ELF-1 (cell line): ENCODE measurements at places on chromosomes 1 and 21.

DNA sequence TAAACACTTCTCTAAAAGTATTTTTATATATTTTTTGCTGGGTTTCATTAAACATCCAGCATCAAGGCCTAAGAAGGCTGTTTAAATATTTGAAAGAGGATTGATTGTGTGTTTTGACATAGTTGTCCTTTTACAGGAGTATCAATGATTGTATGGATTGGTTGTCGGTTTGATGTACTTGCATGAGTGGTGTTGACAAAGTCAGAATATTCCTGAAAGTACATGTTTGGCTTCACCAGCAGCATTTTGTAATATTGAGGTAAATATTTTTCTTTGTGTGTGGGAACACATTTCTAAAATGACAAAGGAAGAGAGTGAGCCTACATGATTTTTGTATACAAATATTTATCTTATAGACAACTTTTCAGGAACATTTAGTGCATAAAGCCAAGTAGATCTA lies 269.7 kb downstream of the PTBP2 start:
- no peak for DNase-seq

DNA sequence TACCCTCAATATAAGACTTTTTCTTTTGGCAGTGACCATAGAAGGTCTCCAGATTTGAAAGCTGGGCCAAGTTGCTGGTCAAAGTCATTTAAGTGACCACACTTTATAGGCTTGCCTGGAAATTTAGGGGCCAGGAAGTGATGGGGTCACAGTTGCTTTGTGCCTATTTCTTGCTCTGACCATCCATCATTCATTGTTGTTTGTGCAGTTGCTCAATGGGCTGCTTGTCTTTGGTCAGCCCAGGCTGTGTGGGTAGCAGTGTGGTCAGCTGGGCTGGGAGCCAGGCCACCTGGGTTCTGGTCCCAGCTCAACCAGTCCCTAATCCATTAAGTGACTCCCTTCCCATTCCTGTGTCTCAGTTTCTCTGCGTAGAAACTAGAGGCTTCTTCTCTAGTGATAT lies 2.1 kb upstream of the OTUD7B start:
- no peak for DNase-seq

DNA sequence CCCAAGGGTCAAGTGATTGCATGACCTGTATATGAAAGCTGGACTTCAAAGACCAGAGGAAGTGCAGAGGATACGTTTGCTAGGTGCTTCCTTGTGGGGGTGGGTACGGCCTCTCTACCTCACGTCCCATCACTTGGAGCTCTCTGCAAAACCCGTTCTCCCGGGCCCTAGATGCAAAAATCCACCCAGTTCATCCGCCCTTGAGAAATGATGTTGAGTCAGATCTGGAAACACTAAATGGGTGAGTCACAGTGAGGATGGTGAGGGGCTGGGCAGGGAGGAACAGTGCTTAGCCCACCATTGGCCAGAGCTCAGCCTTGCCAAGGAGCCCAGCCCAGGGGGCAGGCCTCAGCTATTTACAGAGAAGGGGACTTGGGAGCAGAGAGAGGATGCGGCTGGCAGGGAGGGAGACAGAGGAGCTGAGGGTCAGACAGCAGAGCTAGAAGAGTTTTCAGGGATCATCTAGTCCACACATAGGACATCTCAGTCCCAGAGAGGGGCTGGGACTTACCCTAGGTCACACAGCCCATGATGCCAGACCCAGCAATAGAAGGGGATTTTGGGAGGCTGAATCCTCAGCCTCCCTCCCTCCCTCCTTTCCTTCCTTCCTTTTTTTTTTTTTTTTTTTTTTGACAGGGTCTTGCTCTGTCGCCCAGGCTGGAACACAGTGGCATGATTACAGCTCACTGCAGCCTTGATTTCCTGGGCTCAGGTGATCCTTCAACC lies 14.6 kb downstream of the ARHGEF10L start:
- no peak for DNase-seq

DNA sequence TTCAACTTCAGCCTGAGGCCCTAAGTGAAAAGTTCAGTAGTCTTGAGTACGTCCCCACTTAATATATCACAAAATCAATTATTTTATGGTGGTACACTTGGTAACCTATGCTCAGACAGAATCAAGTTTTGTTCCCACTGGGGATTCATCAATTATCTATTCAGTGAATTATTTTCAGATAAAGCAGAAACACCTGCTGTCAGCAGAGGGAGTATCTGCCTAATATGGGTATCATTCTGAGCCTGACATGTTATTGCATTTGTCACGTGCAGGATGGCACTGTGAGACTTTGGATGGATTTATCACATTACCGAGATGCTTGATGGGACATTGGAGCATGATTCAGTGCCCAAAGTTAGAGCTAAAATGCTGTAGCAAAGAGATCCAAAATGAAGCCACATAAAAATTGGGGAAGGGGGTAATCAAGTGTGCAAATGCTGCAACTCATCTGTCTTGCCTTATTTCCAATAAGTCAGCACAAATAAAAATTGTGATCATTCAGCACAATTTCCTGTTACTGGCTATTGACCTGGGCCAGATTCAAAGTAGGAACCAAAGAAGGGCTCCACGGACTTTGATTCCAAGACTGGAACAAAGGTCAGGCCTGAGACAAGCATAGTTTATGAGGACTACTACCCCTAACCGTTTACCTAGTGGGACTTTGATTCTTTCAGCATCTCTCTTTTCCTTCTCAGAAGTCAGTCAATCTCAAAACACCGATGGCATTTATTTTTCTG lies 657.6 kb downstream of the LMO4 start:
- DNase-seq: no peak

DNA sequence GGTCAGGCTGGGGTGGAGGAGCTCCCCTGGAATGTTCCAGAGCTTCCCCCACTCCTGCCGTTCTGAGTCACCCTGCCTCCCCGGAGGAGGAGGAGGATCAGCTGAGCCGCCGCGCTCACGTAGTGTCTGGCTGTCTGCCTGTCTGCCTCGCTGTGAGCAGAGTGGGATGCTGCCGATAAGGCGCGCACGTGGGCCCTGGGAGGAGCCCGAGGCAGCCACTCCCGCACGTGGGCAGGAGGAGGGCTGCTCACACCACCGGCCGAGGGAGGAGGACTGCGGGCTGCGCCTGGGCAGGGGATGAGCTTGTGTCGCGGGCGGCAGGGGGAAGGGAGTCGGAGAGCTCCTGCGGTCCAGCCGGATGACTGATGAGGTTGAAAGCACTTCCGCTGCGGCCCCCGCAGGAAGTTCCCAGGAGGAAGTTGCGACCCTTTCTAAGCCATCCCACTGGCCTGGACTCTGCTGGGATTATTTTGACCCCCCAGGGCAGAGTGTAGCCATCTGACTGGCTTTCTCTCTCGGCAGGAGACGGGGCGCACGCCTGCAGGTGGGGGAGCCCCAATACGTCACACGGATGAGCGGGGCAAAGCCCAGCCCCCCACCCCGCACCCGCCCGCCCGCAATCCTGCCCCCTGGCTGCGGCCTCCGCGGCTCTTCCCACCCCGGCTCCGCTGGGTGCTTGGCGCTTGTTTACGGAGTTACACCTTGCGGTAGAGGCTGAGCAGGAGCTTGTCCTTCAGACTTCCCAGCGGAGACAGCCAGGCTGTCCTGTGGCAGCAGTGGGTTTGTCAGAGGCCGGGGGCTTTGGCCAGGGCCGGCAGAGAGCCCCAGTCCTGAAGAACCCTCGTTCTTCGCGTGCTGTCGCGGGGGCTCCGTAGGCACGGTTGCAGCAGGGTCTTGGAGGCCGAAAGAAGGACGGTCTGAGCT lies 9.8 kb downstream of the PDXK start:
- peak; percentile 92 for DNase-seq

DNA sequence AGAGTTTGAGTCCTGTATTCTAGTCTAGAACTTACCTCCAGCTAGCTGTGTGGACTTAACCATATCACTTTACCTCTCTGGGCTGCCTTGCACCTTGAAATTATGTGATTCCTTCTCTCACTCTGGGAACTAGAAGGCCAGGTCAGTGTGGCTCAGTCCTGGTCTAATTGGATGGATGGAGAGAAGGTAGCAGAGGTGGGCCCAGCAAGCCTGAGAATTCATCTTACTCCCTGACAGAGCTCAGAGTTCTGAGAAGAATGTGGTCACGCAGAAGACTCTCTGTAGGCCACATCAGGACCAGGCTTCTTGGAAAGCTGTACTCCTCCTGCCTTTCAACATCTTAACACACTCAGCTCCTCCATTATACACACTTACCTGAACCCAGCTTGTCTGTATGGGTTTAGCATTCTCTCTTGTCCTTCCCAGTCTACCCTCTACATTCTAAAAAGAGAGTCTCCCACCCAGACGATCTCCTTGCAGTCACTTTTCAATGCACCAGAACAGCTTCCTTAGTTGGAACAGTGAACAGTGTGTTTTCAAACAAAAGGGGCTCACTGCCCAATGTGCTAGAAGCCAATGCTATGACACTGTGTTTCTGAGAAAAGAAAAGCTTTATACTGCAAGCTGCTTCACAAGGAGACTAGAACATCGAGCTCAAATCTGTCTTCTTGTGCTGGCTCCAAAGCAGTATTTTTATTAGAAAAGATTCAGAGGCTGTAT lies 60.5 kb downstream of the CAPN9 start:
- DNase-seq: no peak

DNA sequence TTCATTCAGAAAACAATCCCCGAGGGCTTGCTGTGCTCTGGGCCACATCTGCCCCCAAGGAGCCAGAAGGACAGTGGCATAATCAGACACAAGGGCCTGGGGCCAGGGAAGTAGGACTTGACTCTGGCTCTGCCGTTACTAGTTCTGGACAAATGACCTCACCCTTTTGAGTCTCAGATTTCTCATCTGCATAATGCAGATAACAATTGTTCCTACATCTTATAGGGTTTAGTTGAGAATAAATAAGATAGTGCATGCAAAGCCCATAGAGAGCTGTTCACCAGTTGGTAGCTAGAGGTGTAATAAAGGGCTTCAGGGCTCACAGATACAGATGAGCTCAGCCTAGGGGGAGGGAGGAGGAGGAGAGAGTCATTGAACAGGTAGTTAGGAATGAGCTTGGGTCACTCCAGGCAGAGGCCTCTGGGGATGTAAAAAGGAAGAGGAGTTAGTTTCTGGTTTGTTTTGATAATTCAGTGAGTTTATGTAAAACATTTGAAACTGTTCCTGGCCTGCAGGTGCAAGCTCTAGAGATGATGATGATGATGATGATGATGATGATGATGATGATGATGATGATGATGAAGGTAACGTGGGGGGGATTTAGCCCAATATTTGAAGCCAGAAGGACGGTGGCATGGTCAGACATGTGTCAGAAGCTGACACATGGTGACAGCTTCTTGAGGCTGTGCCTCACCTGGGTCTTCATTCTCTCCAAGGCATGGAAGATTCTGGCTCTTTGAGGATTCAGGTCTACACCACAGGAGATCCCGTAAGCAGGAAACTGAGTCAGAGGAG lies 858 bp downstream of the LACTBL1 start:
- DNase-seq: peak; percentile 48

DNA sequence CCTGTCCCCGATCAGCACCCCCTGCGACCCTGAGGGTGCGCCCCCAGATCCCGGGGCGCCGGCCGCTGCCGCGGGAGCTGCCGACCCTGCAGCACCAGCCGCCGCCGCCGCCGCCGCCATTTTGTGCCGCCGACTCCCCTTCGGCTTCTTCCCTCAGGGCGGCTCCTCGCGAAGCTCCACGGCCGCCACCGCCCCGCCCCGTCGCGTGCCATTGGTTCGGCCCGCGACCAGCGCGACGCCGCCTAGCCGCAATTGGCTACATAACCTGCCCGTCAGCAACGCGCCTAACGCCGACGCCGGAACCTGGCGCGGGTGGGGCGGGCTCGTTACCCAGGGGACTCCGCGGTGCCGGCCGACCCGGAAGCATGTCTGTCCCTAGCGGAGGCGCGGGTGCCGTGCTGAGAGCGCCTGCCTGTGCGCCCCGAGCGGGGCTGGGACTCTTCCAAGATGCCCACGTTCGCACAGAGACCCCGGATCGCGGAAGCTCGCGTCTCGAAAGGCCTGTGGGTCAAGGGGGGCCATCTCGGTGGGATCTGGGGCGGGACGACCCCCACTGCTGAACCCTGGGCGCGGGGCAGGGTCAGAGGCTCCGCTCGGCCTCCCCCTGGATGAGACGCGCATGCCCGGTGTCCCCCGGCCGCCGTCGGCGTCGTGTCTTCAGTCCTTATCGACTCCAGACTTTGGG lies at the start of gene CCNL2:
CCNL2 (minus strand) TSS at position 149 of the 685 bp plus-strand sequence; CDS start at position 120, 29 bp downstream.
- peak; percentile 99 for DNase-seq
